ENCODE measurements at places on chromosomes 11 and 22.

DNA sequence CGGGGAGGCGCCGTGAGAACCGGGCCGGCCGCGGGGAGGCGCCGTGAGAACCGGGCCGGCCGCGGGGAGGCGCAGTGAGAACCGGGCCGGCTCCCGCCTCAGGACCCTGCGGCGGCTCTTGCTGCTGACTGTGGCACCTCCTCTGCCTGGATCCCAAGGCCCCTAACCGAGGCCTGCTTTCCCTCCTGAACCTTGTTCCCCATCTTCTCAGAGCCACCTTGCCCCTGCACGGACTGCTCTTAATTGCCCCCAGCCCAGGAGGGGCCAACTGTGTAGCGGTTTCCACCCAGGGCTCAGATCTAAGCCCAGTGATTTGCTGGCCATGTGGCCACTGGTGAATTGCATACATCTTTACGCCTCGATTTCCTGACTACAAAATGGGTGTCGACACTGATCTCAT lies 112.2 kb upstream of the B3GAT1 start:
- no peak for DNase-seq

- no peak for DNase-seq
Observed at GRCh38 chr22:47572443-47572842, 810.0 kb downstream of the TBC1D22A start.

- DNase-seq, result no peak
Observed at GRCh38 chr11:62536301-62536957, 10.2 kb downstream of the AHNAK start.

- DNase-seq, result no peak
Observed at GRCh38 chr11:95299078-95299679, 68.2 kb upstream of the SESN3 start.

DNA sequence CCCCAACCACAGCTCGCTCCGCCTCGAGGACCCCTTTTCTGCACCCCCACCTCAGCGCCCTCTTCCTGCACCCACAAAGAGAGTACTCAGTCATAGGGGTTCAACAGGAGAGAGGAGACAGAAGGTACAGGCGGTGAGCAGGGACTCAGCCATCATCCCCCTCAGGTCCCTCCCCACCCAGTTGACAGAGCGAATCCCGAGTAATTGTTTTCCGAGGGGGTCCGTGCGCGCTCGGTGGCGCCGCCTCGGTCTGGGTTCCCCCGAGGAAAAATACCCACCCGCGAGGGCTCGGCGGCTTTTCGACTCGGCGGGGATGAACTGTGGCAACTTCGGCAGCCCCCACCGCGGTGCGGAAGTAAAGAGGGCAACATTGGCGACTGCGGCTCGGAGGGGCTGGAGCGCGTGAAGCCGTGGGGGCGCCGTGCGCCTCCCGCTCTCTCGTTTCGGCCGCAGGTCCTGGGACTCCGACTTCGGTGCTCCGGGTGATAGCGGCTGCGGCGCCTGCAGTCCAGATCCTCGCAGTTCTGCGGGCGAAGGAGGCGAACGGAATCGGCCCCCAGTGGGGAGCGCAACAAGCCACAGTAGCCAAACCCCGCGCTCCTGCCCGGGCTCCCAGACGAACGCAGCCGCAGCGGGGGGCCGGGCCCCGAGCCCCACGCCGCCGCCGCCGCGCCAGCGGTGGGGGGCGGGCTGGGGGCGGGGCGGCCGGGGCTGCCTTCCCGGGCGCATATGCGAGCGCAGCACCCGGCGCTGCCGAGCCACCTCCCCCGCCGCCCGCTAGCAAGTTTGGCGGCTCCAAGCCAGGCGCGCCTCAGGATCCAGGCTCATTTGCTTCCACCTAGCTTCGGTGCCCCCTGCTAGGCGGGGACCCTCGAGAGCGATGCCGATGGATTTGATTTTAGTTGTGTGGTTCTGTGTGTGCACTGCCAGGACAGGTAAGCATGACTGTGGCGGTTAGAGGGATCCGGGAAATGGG lies at the start of gene NELL1:
Gene NELL1 (plus strand): TSS at position 743 of the 976 bp plus-strand sequence.
- DNase-seq, result no peak

- DNase-seq, result no peak
Observed at GRCh38 chr11:46376258-46377050, 5.0 kb upstream of the MDK start.

DNA sequence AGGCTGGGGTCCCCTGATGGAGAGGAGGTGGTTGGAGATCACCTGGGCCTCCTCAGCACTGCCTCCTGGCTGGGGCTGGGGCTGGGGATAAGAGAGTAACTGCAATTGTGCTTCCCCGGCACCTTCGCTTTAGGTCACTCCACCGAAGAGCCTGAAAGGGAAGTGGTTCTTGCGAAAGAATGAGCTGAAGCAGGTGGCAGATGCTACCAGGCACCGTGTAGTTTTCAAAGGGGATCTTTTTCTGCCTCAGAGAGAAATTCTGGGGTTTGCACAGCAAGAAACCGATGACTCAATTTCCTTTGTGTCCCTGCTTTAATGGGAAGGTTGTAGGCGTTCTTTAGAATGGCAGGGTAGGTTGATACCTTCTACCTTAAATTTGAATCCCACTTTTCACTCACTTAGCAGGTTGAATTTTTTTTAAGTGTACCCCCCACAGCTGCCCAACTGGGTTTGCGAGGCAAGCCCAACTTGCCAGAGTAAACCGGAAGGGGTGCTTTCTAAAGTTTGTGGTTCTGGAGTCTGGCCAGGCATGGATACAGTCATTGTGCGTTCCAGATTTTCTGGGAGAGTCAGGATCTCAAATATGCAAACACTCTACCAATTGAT lies 5.3 kb downstream of the CD44 start:
- peak; percentile 54 for DNase-seq

- peak; percentile 22 for DNase-seq
Observed at GRCh38 chr11:45332276-45332934, 46.3 kb upstream of the SYT13 start.

DNA sequence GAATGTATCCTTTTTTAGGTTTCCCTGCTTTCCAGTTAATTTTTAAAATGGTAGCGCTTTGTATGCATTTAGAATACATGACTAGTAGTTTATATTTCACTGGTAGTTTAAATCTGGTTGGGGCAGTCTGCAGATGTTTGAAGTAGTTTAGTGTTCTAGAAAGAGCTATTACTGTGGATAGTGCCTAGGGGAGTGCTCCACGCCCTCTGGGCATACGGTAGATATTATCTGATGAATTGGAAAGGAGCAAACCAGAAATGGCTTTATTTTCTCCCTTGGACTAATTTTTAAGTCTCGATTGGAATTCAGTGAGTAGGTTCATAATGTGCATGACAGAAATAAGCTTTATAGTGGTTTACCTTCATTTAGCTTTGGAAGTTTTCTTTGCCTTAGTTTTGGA lies 86.4 kb upstream of the BIRC3 start:
- no peak for DNase-seq

DNA sequence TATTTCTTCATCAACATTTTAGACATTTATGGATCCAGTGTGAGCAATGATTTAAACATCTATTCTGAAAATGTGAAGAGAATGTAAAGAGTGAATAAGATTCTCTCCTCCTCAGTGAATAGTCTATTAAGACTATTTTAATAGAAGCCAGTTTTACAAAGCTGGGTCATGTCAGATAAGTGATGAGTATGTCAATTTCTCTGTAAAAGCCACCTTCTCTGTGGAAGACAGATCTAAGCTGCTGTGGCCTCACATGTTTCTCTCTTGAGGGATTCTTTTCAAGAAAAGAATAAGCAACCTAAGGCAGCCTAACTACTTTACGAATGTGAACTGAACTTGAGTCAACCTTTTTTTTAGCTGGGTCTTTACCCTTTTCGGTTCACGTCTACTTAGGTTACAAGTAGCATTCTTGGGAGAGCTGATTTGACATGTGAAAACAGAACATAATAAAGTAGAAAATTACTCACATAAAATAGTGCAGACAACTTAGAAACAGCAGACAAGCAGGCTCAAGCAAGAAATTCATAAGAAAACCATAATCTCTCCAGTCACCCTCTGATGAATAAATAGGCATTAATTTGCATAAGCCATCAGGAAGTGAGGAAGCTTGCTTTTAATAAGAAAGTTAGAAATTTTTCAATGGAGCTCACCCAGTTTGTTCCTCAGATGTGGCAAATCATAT lies 9.9 kb downstream of the CTSC start:
- no peak for DNase-seq

DNA sequence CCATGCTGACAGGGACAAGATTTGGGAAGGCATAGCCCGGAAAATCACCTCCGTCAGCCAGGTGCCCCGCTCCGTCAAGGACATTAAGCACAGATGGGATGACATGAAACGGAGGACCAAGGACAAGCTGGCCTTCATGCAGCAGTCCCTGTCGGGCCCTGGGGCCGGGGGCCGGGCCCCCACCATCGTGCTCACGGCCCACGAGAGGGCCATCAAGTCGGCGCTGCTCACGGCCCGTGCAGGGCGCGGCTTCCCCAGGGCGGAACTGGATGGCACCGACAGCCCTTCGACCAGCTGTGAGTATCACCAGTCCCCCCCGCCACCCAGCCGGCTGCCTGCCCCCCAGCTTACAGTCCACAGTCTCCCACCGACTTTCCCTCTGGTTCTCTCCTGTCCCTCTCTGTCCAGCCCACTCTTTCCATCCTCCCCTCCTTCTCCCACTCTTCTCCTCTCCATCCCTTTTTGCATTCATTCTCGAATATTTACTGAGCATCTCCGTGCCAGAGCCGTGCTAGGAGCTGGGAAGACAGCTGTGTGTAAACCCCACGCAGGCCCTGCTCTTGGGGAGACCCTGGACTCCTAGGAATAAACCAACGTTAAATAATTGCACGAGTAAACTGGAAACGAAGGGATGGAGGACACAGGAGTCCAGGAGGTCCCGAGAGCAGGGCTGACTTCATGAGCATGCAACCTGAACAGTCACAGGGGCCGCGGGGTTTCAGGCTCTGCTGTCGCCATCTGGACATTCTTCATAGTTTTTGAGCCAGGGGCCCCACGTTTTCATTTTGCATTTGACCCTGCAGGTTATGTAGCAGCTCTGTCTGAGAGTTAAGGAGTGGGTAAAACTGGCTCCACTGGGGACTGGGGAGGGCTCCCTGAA lies 62.8 kb downstream of the PRDM11 start:
- no peak for DNase-seq

DNA sequence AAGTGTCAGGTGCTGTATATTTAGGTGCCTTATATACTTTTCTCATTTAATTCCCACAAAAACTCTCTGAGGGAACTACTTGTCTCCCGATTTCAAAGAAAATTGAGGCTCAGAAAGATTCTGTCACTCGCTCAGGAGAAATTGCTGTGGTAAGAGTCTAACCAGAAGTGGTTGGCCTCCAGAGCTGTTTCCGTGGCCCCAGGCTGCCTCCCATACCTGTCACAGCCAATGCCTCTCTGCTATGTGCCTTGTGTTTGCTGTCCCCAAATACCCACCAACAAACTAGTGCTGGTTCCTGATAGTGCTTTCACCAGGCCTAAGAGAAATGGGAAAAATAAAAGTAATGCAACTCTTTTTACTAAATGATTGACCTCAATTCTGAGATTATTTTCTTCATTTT lies 21.0 kb upstream of the TMEM86A start:
- no peak for DNase-seq

DNA sequence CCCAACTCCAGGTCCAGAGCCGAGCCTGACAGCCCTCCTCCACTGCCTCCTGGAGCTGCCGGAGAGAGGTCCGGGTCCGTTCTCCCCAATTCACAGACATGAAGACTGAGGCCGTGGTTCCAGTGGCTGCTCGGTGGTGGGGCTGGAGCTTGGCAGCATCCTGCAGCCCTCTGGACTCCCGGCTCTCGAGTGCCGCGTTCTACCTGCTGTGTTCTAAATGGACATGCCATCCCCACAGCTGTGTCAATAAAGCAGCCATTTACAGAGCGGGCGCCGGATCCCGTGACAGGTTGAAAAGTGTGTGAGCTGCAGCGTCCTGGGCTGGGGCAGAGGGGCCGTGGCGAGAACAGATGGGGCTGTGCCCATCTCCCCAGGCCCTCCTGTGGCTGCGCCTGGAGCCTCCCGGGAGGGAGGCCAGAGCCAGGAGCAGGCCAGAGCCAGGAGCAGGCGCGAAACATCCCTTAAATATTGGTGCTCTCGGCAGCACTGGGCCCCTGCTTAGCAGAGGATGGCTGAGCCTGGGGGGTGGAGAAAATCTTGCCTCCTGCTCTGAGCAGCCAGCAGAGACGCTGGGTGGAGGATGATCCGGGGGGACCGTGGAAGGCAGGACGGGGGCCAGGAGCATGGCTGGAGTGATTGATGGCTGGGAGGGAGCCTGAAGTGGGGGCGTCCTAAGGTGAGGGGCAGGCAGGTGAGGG lies 46.2 kb downstream of the FLRT1 start:
- DNase-seq, result no peak

DNA sequence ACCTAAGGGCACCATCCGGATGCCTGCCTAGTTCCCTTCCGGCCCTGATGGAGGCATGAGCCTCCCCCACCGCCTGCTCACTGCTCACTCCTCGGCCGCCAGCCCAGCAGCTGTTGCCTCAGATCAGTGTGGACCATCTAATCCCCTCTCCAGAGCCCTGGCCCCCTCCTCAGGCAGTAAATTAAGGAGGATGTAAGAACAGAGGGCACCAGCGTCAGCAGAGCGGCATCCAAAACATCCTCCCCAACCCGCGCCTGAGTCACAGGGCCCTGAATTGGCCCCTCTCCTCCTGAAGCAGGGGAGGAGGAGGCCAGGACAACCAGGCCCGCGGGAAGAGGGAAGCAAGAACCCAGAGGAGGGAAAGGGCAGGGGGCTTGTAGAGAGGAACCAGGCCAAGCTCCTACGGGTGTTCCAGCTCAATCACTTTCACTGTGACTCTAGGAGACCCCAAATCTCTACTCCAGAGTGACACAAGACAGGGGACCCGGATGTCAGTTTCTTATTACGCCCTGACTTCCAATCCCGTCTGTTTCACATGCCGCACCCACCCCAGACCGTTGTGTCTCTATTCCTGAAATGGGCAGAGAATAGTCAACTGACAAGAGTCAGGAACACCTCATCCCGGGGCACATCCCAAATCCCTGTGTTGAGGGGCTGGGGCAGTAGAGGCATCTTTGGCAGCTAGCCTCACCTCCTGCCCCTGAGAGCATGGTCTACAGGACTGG lies 31.3 kb upstream of the MYOD1 start:
- no peak for DNase-seq

DNA sequence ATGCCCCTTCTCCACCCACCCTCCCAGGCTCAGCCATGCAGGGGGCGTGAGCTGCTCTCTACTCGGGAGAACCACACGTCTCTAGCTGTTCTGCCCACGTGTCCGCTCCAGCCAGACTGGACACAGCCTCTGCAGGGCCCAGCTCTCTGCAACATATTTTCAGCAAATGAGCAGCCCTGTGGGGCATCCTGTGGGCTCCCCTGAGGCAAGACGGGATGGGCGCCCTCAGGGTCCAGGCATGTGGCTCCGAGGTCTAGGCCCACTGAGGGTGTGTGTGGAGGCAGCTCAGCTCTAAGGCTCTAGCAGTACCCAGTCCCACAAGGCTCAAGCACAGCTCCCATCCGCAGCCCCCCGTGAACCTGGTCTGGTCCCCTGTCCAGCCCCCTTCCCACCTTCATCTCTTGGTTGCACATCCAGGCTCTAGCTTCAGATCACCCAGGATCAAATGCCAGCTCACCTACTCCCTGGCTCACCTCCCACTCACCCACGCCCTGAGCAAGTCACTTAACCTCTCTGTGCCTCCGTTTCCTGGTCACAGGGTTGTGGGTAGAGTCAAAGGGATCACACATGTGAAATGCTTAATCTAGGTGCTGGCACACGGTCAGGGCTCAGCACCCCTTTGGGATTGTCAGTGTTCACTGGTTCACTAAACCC lies 57.8 kb upstream of the TCF20 start:
- no peak for DNase-seq
